ENCODE measurements at places on chromosomes 12 and 14.

GRCh38 chr14:94696518-94696917 is 73.4 kb downstream of the GSC start:
- DNase-seq = no peak

- no peak for DNase-seq
Measured at GRCh38 chr12:24424376-24424775, 474.9 kb upstream of the SOX5 start.

DNA sequence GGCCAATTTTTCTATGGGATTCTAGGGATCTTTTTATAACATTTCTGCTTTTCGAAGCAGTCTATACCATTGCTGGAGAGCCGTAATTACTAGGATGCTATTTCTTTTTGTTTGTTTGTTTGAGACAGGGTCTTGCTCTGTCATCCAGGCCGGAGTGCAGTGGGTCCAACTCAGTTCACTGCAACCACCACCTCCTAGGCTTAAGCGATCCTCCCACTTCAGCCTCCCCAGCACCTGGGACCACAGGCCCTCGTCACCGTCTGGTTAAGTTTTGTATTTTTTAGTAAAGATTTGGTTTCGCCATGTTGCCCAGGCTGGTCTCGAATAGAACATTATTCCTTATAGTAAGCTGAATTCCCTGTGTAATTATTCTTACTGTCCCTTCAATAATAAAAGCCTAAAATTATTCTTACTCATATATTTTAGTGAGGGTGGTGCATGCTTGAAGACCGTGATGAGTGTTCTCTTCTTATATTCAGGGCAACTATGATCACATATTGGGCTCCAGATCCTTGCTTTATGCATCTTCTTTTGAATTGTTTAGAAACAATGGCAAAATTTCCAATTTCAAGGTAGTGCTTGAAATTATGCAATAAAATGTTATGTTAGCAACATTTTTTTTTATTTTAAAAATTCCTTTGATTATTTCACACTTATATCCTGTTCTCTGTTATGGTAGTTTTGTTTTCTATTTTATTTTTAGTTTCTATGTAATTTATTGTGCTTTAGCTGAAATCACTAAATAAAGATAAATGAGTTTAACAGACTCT is 66.2 kb downstream of the CRADD start:
- DNase-seq = no peak

GRCh38 chr14:36519431-36520321 is at the start of gene NKX2-1:
NKX2-1 (minus strand) TSS chr14:36520232; CDS start chr14:36520129, 103 bp downstream.
- peak; percentile 26 for DNase-seq

DNA sequence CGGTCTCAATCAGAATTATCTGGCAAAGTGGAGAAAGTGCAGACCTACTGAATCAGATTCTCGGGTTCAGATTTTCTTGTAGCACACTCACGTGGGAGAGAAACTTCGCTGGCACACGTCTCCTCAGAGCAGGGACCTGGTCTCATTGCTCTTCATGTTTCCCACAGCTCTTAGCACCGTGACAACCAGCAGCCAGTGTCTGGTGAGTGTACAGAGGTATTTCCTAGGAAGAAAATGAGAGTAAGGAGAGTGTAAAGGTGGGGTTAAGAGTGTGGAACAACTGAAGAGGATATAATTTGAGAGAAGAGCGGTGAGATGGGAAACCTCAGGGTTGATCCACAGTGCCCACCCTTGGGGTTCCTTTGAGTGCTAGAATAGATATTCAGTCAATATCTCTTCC is 89.2 kb downstream of the ARF6 start:
- no peak for DNase-seq

DNA sequence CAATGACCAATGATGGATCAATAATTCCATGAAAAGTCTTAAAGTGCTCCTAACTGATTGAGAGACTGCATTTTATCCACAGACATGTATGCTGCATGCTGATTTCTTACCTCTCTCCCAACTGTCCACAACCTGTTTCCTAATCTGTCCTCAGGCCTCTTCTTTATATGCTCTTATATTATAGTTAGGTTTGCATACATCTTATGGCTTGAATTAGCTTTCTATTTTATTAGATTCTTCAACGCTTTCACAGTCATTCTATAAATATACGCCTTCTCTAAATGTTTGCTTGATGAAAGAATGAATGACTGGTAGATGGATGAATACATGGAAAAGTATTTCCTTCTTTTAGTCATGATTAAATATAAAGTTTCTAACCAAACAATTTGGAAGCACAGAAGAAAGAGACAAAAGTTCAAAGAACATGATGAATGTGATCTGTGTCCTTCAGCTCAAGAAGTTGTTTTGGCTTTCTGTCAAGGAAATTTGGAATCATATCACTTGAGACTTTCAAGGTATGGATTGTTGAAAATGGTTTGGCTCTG is 91.8 kb upstream of the NPAS3 start:
- no peak for DNase-seq

DNA sequence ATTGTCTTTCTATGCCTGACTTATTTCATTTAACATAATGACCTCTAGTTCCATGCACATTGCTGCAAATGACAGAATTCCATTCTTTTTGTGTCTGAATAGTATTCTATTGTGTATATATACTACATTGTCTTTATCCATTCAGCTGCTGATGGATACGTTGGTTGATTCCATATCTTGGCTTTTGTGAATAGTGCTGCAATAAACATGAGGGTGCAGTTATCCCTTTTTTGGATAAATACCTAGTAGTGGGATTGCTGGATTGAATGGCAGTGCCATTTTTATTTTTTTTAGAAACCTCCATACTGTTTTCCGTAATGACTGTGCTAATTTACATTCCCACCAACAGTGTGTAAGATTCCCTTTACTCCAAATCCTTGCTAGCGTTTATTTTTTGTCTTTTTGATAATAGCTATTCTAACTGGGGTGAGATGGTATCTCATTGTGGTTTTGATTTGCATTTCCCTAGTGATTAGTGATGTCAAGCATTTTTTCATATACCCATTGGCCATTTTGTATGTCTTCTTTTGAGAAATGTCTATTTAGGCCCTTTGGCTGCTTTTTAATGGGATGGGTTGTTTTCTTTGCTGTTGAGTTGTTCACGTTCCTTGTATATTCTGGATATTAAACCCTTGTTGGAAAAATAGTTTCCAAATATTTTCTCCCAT is 2.3 kb downstream of the OAS2 start:
- DNase-seq = no peak

DNA sequence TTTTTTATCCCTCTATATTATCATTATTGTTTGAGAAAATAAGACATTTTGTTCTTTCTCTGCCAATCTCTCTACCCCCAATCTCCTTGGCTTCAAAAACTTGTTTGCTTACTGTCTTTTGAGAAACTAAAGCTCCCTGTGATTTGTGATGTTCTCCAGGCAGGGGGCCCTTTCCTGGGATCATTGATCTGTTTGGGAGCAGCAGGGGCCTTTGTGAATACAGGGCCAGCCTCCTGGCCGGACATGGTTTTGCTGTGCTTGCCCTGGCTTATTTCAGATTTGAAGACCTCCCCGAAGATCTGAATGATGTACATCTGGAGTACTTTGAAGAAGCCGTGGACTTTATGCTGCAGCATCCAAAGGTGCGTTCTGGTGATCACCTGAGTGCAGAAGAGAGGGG is 4.5 kb downstream of the ACOT6 start:
- DNase-seq = no peak

All from SK-N-SH (cell line).